Stimulated activated CD8-positive, alpha-beta memory T cell treated with anti-CD3 and anti-CD28 coated beads, Interleukin-7, amount 100 ng/mL, for 1 hour (primary cell): ENCODE measurements at places on chromosomes 4 and X.

DNA sequence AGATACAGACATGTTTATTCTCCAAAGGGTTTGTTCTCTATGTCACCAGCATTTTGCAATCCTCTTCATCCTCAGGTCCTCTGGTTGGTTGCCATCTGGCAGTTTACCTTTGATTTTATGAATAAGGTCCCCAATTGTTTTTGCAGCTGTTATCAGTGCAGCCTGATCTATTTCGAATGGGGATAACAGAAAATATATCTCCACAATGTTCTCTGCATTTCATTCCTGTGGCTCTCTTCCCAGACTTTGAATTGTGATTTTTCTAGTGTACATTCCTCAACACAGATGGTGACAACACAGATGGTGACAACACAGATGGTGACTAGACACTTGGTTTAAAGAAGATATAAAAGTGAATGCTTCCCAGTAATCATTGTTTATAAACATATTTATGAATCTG lies 74.1 kb downstream of the FBXO8 start:
- DNase-seq, result no peak

- no peak for DNase-seq
Measured at GRCh38 chrX:41604766-41605543, 83.8 kb upstream of the GPR34 start.

- DNase-seq, result no peak
Measured at GRCh38 chr4:118398226-118399090, 45.7 kb upstream of the PRSS12 start.

DNA sequence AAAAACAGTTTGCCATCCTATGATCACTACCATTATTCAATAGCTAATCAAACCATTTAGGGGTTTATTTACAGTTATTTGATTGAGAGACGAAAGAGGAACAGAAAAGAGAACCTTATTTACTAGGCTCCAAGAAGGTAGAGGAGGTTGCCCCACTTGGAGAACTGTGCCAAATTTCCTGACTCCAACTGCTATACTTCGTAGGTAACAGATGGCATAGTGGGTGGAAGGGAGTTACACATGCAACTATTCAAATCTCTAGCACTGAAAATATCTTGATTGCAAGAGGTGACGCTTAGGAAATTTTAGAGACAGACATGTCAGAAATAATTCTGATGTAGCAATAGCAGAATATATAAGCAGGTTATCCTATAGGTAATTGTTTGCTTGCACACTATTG lies 38.0 kb upstream of the TMPRSS11F start:
- DNase-seq, result no peak

DNA sequence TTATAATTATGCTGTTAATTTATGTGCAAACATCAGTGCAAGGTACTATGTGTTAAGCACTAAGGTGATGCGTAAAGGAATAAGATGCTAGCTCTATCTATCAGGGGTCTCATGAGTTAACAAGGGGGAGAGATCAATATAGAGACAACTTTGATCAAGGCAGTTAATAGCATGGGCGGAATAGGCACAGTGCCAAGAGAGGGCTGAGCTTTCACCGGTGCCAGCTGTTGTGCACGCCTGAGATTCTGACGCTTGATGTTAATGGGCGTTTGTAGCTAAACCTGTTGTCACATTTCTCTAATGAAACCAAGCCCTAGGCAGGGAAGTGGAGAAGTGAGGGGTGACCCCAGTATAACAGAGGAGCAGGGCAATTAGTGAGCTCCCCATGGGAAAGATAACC lies 86.0 kb upstream of the NMU start:
- DNase-seq, result no peak
